ENCODE measurements at places on chromosomes 6 and 20.

- DNase-seq: no peak
Observed at GRCh38 chr20:48614593-48615274, 213.1 kb downstream of the PREX1 start.

- DNase-seq: peak; percentile 82
Observed at GRCh38 chr6:90294989-90295853, 1.4 kb downstream of the BACH2 start.

GRCh38 chr6:106134087-106134770 is 48.1 kb downstream of the PRDM1 start:
- DNase-seq: no peak

DNA sequence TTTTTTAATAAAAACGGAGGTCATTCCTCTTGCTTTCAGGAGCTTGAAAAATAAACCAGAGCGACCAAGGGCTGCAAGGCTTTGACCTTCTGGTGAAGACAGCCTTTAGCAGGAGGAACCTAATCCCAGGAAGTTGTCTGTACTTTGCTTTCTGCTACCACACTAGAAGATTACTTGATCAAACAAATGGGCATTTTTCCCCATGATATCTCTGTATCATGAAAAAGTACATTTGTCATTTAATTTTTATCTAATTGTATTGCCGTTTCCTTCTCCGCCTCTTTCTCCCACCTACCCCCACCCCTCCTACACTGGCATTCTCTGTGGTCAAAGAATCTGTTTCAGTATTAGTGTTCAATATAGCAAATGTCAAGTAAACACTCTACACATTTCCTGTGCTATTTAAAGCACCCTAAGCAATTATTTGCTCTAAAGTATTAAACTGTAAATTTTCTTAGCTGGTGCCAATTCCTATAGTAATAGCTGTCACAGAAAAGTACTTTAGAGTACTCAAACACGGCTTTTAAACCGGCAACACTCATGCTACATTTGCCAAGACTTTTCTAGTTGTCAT is 29.7 kb downstream of the ATXN1 start:
- peak; percentile 62 for DNase-seq

- no peak for DNase-seq
Observed at GRCh38 chr6:170165471-170166117, 125.3 kb downstream of the DLL1 start.

DNA sequence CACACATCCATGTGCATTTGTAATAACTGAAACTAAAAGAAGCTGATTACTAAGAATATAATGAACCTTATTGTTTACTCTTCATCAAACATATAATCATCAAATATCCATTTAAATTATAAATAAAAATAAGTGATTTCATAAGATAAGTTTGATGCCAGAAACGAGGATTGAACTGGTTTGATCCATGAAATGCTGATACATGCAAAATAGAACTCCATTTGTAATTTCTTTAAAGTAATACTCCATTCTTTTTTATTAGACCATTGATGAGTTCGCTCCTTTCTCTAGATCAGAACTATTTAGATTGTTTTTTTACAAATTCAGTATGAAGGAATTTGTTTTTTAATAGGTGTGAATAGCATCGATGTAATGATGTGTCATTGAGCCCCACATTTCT is 57.6 kb downstream of the EYS start:
- DNase-seq: no peak

DNA sequence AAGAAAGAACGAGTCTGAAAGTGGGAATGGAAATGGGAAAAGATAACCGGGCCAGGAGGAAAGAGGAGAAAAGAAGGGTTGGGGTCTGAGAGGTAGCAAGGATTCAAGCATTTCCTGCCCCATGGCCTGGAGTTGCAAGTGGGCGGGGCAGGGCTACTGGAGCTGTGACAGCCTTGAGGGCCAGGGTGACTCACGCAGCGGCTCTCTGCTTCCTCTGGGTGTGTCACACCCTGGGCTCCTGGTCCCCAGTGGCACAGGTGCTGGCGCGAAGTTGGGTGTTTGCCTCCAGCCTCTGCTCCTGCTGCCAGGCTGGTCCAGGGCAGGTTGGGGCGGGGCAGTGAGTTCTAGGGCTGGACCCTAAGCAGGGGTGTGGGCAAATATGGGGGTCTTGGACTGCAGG is 3.3 kb upstream of the ULBP3 start:
- DNase-seq: peak; percentile 75

DNA sequence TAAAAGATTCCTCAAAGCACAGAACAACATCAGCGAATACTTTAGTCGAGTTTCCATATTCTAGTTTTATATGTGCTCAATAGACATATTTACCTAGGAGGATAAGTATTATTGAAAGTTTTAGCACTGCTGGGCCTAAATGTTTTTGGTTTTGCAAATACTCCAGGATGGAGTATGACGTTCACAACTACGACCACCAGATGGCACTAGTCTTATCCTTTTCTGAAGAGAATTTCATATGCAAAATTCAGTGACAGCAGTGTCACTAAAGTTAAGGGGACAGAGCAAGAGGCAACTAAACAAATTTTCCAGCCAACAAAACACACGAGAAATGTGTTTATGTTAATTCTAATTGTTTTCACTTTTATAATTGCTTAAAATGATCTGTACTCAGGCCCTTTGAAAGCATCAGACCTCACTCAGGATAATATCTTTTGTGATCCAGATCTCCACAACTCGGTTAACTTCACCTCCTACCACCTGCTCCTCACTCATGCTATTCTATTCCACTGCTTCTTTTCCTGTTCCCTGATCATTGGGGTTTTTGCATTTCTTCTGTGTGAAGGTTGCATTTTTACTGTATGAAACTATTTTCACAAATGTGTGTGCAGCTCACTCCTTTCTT is 220.8 kb downstream of the TRDN start:
- DNase-seq: peak; percentile 30

- no peak for DNase-seq
Observed at GRCh38 chr6:154996016-154996590, 988 bp downstream of the TIAM2 start.

GRCh38 chr20:47358672-47359529 is 2.4 kb upstream of the ZMYND8 start:
- no peak for DNase-seq

- no peak for DNase-seq
Observed at GRCh38 chr6:126937426-126937825, 181.0 kb upstream of the RSPO3 start.

DNA sequence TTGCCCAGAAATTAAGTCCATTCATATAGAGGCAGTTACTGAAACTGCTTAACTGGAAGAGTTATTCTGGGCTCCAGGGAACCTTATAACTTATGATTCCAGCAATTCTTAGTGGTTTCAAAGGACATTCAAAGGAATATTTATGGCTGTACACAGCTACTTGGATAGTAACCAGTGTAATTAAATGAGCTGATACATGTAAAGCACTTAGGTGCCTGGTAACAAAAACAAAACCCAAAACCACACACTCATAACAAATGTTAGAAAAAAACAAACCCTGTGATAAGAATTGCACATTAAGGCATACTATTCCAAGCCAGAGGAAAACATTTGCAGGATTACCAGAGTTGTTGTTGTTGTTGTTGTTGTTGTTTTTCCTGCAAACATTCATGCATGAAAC is 51.5 kb downstream of the STK4 start:
- no peak for DNase-seq

GRCh38 chr20:47546184-47547033 is 44.7 kb downstream of the NCOA3 start:
- no peak for DNase-seq

DNA sequence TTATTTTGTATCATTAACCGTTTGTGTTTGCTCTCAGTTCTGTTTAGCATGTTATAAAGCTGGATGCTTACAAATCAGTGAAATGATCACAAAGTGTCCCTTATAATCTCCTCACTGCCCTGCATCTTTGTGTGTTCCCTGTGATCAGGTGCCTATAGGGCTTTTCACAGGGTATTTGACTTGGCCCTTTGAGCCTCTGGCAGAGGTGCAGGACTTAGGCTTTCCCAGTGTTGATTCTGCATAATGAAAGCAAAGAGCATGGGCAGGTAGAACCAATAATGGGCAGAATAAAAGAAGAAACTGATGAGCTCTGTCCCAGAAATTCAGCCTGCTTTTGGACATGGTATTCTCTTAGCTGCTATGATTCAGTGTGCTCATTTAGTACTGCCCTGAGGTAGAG is 16.9 kb upstream of the PBOV1 start:
- no peak for DNase-seq

- no peak for DNase-seq
Observed at GRCh38 chr6:146419576-146419975, 124.1 kb upstream of the RAB32 start.

- no peak for DNase-seq
Observed at GRCh38 chr6:52201046-52201445, 14.9 kb downstream of the IL17A start.

DNA sequence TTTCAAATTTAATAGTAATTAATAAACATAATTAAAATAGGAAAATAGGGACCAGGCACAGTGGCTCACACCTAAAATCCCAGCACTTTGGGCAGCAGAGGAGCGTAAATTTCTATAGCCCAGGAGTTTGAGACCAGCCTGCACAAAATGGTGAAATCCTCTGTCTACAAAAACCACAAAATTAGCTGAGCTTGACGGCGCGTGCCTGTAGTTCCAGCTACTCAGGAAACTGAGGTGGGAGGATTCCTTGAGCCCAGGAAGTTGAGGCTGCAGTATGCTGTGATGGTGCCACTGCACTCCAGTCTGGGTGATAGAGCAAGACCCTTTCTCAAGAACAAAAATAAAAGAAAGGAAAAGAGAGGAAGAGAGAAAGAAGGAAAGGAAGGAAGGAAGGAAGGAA is 1387.0 kb upstream of the ADGRB3 start:
- no peak for DNase-seq

GRCh38 chr20:44494266-44494665 is 18.6 kb downstream of the TTPAL start:
- DNase-seq: no peak

DNA sequence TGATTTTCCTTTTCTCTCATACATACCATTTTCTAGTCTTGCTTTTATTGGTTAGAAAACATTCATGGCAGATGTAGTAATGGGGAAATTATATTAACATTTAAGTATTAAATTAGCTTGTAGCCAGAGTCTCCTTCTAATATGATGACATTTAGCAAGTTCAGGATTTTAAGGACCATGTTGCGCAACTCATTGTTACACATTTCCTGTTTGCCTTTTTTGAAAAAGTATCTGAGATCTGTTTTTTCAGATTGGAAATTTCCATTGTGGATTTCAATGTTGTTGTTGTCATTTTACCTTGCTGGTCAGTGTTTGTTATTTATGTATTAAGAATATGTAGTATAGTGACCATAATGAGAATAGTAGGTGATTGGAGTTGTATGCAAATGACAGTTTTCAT is 38.7 kb downstream of the CDKAL1 start:
- DNase-seq: no peak

GRCh38 chr6:16759181-16759645 is 2.0 kb downstream of the ATXN1 start:
- DNase-seq: no peak

DNA sequence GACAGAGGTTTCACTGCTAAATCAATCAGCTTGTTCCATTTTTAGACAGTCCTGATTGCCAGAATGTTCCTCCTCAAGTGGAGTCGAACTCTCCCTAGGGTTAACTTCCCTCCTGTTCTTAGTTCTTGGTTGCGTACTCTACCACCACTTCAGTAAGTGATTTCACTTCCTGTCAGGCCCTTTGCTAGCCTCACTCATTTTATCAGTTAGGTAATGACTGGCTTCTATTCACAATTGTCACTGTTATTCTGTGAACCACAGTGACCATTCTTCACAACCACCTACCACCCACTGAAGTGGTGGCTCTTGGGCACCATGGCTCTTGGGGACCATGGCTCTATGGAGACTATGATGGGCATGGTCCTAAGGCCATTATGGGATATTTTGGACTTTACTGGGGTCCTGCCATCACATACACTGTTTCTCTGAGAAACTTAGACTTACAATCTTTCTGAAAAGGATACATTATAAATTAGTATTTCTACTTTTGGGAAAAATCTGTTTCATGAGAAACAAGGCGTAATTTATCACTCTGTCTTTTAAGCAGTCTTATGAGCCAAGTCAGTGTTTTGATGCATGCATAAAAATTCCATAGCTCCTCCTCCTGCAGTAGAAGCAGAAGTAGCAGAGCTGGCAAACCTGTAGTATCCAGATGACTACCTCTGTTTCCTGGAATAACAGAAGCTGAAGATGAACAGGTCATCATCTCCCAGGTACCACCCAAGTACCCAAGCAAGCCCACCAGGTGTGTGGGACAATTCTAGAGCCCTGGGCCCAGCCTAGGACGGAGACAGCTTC is 66.3 kb downstream of the ATXN1 start:
- peak; percentile 72 for DNase-seq

DNA sequence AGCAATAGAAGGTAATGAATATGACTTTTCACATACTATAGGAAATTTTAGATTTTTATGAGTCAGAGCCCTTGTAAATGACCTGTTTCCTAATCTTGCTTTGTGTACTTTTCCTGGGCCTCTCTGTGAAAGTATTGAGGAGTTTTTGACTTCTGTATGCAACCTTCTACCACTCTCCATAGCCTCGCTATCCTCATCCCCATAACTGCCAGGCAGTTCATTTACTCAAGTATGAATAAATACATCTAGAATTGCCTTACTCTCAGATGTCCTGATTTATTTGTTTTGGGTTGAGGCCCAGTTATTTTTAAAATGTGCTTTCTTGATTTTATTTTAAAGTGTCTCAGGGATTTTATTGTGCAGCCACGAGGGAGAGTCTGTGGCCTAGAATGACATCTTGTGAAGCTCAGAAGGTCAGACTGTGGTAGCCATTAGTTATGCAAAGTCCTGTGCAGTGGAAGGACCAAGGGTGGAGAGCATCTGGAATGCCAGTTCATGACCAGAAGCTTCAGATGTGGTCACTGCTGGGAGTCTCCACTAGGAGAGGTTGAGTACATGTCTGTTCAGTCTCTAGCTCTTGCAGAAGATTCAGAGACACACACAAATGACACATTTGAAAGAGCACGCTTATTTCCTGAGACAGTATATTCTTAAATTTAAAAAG is 346.2 kb upstream of the IMPG1 start:
- DNase-seq: no peak

- no peak for DNase-seq
Observed at GRCh38 chr6:99512033-99512432, 3.2 kb downstream of the USP45 start.

- DNase-seq: no peak
Observed at GRCh38 chr20:63085151-63085861, 78.5 kb upstream of the BHLHE23 start.

DNA sequence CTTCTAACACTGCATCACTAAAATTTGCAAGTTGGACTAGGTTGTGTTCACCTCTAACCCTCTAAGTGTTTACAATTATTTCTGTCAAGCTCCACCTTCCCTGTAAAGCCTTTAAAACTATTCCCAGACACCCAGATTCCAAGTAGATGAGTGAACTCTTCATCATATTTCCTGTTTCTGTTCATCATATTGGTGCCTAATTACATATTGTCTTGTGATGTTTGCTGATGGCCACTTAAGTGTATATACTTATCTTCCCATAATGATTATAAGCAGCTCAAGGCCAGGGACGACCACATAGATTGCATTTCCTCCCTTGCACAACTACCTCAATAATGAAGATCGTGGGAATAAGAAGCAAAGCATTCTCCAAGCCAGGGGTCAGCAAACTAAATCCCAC is 16.8 kb downstream of the TNFRSF21 start:
- no peak for DNase-seq
